CD4-positive, alpha-beta T cell treated with Interleukin-4 for 4 hours (primary cell): ENCODE measurements at places on chromosomes 12 and 14.

- no peak for DNase-seq
Measured at GRCh38 chr12:39505023-39505422, 62.1 kb upstream of the KIF21A start.

DNA sequence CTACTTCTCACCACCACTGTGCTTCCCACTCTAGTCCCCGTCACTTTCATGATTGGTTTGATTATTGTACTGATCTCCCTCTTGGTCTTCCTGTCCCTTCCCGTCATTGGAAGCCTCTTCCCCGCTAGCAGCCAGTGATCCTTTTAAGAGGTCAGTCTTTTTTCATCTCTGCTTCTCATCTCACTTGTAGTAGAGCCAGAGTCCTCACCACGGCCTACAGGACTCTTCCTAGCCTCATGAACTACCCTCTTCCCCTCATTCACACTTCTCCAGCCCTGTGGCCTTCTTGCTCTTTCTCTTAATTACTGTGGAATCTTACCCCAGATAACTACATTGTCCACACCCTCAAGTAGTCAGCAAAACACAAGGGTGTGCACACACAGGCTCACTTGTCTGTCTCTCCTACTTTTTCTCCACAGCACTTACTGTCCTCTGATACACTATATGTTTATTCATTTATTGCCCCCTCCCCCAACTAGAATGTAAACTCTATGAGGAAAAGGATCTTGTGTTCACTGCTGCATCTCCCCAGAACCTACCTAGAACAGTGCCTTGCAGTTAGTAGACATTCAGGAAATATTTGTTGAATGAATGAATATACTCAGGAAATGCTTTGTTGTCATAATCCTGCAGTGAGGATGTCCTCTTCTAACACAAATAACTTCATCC lies 66.3 kb downstream of the CKB start:
- DNase-seq = no peak

DNA sequence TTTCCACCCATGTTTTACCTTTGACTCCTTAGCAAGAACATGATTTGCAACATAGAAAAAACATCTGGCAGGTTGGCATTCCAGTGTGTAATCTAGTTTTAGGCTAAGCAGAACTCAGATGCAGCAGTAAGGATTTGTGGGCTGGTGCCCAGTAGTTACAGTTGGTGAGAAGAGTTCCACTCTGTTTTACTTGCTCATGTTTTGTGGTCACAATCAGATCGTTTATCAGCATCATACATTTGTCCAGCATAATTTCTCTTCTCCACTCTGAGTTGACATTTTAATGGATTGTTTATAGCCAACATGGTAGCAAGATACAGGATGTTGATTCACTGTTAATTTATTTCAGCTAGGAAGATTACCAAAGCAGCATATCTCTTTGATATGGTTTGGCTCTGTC lies 120.0 kb downstream of the PDE6H start:
- DNase-seq = no peak

DNA sequence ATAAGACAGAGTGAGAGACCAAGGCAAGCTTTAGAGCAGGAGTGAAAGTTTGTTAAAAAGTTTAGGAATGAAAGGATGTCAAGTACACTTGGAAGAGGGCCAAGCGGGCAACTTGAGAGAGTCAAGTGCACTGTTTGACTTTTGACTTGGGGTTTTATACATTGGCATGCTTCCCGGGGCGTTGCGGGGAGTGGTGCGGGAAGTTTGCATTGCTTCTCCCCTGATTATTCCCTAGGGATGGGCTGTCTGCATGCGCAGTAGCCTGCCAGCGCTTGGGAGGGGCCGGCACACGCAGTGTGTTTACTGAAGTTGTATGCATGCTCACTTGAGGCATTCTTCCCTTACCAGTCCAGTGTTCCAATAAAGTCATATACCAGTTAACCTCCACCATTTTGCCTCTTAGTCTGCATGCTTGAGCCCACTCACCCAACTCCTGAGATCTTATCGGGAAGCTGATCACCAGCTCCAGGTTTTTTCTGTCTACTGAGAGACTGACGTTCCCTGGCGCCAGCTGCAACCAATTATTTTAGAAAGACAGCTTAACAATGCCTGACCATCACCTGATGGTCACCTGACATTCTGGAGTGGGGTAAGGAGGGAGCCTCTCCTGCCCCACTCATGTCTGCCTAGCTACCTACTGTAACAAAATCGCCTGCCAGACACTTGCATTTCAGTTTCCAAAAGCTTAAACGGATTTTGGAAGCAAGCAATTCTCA lies 53.2 kb downstream of the DACT1 start:
- no peak for DNase-seq
